ENCODE measurements at places on chromosomes 11 and 22.

GRCh38 chr22:49825944-49826602 is 1.6 kb downstream of the BRD1 start:
- DNase-seq: peak; percentile 69

- no peak for DNase-seq
These were observed 15.6 kb upstream of the CHRNA10 start for GRCh38 chr11:3686751-3687150.

GRCh38 chr11:86582898-86583297 is 89.5 kb downstream of the ME3 start:
- no peak for DNase-seq

- peak; percentile 60 for DNase-seq
These were observed 7.7 kb downstream of the LHFPL7 start for GRCh38 chr22:24938741-24939341.

DNA sequence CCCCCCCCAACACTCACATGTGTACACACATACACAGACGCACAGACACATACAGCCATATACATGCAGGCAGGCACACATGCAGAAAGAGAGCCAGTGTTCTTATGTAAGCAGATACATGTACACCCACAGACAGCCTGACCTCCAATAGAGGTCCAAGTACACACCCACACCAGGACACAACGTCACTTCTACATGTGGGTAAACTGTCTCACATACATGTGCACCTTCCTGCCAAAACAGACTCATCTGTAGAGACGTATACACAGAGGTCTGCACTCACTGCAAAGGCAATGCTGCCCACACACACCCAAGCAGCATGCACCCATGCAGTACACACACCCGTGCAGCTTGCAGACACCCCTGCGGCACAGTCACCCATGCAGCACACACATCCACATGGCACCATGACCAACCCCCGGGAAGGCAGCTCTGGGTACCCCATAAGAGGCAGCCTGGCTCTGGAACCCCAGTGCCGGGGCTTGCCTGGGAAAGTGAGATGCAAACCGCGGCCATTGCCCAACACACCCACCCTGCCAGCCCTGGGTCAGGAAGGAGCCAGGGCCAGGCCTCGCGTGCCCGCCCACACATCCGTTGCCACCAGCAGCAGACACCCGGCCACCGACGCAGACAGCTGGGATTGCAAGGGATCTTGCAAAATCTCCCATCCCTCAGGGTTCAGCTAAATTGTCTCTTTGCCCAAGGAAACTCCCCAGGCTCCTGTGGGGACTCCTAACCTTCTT is 10.1 kb downstream of the CASTOR1 start:
- peak; percentile 95 for DNase-seq

GRCh38 chr11:20608934-20609333 is 9.5 kb downstream of the SLC6A5 start:
- DNase-seq: no peak

GRCh38 chr11:128621601-128622501 is 34.5 kb upstream of the ETS1 start:
- peak; percentile 15 for DNase-seq

- DNase-seq: no peak
These were observed 17.2 kb downstream of the SLC25A18 start for GRCh38 chr22:17580441-17581031.

GRCh38 chr11:27703481-27703880 is 3.2 kb upstream of the BDNF start:
- DNase-seq: no peak

- DNase-seq: peak; percentile 23
These were observed 897 bp downstream of the MAP6 start for GRCh38 chr11:75667831-75668450.

DNA sequence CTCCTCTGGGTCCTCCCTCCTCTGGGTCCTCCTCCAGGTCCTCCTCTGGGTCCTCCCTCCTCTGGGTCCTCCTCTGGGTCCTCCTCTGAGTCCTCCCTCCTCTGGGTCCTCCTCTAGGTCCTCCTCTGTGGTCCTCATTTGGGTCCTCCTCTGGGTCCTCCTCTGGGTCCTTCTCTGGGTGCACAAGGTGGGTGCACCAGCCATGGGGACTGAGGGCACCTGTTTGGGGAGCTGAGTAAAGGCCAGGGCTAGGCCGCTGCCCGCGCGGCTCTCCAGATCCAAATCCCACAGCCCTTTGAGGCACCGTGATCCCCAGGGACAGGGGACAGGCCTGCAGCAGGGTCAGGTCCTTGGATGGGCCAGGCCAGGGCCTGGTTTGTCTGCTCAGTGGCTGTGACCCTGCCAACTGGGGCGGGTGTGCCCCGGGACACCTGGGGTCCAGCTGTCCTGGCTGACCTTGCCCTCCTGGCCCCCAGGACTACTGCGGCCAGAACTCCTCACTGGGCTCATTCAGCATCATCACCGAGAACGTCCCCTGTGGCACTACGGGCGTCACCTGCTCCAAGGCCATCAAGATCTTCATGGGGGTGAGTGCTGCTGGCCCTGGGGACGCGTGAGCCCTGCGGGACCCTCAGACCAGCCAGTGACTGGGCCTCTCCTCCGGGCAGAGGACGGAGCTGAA is 12.7 kb downstream of the MUC2 start:
- no peak for DNase-seq

DNA sequence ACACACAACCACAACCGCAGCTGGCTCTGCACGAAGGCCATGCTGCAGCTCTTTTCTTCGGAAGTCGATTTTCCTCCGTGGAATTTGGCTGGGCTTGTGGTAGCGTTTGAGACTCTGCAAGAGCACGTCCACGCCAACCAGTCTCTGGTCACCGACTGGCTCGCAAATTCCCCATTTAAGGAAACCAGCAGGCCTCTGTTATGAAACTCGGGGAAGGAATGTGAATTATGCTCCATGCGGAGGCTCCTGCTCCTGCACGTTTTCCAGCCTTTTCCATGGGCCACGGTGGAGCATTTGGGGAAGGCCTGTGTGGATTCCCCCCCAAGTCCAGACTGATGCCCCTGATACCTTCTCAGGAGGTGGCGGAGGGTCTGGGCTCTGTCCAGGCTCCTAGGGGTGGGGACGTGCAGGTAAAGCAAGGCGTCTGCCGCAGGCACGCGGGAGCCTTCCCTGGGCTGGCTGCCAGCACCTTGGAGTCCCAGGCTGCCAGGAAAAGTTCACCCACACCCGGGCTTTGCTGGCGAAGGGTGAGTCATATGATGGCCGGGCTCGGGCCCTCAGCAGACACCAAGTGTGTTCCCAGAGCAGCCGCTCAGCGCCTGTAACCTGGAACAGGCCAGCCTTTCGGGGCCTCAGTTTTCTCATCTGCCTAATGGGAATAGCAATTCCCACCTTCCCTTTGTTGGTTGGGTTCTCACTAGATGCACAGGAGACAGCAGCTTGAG is 41.9 kb downstream of the LRP5 start:
- DNase-seq: no peak

DNA sequence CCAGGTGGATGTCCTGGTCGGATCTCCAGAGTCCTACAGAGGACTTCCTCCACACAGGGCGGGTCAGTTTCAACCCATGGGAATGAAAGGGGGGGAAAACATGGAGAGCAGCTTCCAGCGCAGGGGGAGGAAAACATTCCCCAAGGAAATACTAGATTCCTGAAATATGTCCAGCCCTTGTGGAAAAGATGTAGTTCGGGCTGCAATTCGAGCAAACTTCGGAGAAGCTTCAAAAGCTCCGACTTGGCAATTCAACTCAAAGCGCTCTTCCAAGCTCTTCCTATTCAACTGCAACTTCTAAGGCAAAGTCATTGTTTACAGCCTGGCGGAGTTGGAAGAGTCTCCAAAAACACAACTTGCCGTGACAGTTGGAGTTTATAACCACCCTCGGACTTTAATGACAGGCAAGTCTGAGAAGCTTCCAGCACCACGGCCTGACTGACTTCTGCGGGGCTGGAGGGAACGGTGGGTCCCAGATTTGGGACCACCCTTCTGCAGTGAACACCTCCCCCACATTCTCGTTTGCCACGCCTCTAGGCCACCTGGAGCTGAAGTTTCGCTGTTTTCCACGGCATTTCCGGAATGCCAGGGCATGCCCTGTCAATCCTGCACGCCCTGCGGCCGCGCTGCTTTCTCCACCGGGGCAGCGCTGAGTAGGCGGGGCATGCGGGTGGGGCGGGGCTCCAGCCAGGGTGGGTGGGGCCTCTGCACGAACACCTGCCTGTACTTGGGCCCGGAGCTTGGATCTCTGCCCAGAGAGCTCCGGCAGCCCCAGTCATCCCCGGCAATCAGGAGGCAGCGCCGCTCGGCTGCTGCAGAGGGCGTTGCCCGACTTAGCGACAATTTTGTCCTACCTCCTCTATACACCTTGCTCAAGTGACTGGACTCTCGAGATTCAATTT is 49.0 kb upstream of the BIRC3 start:
- DNase-seq: no peak

GRCh38 chr22:17712441-17712840 is 61.8 kb downstream of the BID start:
- no peak for DNase-seq
